ENCODE measurements at places on chromosomes 16 and 17. TPM values are rescaled to one million over a fixed set of nuclear protein-coding genes. Genes with fewer than 3 reads are reported as not detected.

- DNase-seq, result peak; percentile 76
These were observed 270.6 kb downstream of the CPPED1 start for GRCh38 chr16:12532871-12533610.

- no peak for DNase-seq
These were observed 24.2 kb downstream of the CRISPLD2 start for GRCh38 chr16:84844049-84844350.

- DNase-seq, result no peak
These were observed 51.5 kb upstream of the CBX4 start for GRCh38 chr17:79890706-79891105.

DNA sequence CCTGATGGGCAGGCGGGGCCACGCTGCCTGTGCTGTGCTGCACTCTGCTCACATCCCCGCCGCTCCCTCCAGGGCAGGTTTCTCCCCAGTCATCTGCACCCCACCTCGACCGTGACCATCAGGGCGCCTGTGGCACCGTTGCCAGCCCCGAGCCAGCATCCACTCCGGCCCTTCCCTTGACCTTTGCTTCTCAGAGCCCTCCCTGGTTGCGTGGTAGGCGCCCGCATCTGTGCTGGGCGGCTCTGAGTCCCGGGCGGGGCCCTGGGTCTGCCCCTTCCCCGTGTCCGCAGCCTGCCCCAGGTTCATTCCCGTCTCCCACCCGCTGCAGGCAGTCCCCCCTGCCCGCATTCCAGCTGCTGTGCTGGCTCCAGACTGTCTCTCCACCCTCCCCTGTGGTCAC is 33.2 kb downstream of the ZNF750 start:
- no peak for DNase-seq

DNA sequence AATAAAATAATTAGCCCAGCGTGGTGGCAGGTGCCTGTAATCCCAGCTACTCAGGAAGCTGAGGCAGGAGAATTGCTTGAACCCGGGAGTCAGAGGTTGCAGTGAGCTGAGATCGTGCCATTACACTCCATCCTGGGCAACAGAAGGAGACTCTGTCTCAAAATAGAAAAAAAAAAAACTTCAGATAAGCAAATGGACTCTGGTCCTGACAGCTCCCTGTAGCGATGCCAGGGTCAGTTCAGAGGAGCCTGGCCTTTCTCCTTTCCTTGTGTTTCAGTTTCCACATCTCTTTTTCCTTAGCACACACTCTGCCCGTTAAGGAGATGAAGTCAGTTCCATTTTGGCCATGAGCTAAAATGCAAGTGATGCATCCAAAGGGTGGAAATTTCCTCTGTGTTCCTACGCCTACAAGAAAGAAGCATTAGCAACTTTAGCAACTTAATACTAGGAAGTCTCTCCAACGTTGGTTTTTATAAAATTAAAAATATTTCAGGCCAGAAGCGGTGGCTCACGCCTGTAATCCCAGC is 11.6 kb upstream of the GRB2 start:
- DNase-seq, result no peak

Gene KCNH6
- total RNA-seq, result not detected

Gene IGF2BP1
- 0.09 TPM for total RNA-seq

Gene P2RX5
- 92.3 TPM for total RNA-seq

All from activated CD4-positive, alpha-beta T cell treated with anti-CD3 and anti-CD28 coated beads, Interleukin-2, amount 10 ng/mL, durations not matched to agents 24 days and 14 days (primary cell).